Stimulated activated CD4-positive, alpha-beta T cell treated with anti-CD3 and anti-CD28 coated beads, Interleukin-1b, Interleukin-23, amount 100 ng/mL, for 1 hour (primary cell): ENCODE measurements at places on chromosomes 1 and 21.

DNA sequence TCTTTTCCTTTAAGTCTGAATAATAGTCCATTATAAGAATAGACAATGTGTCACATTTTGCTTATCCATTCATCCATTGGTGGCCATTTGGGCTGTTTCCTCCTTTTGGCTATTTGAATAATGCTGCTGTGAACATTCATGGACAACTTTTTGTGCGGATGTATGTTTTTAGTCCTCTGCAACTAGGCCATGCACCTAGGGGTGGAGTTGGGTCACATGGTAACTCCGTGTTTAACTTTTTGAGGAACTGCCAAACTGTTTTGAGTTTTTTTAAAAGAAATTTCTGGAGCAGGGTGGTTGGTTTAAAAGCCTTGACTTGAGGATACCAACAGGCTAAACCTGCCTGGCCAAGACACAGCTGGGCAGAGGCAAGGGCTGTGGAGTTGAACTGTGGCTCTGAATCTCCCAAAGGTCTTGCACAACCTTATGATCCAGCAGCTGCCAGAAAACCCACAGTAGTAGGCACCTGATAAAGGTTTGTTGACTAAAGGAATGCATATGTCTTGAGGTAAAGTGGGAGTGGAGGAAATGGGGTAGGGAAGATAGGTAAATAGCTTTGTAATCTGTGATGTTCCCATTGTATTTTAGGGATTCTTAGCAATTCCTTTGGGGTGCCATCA is 5.6 kb upstream of the RPTN start:
- DNase-seq = no peak

DNA sequence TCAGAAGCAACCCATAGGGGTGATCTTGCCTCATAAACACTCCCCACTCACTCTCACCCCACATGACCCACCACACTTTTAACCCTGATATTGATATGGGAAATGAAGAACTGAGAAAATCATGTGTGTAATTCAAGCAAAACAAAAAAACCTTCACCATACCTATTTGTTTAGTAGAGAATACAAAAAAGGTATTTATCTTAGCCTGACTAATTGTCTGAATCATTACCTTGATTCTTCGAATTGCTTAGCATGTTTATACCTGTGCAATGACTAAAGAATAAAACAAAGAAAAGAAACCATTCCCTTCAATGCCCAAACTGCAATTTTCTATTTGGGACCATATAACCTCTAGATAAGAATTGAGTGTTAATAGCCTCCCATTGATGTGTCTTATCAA is 1.8 kb downstream of the CLDN17 start:
- no peak for DNase-seq

- DNase-seq = no peak
Observed at GRCh38 chr21:34362670-34363069, 1.1 kb upstream of the KCNE2 start.

GRCh38 chr1:12453400-12454343 is 164.3 kb downstream of the DHRS3 start:
- DNase-seq = no peak

- DNase-seq = no peak
Observed at GRCh38 chr1:56453016-56453415, 126.3 kb downstream of the PLPP3 start.

DNA sequence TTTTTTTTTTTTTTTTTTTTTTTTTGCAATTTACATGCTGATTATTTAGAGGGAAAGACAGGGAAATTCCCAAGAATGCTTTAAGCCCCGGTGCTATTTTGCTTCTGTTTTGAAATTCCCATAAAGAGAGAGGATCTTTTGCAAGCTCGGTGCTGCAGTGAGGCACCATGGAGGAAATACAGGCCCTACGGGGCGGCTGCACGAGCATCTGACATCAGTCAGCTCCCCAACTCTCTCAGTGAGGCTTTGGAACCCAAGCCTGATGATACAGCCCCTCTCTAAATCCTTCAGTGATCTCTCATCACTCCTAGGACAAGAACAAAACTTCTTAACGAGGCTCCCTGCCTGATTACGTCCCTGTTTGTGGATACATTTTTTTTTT is 791 bp upstream of the CHI3L1 start:
- no peak for DNase-seq

DNA sequence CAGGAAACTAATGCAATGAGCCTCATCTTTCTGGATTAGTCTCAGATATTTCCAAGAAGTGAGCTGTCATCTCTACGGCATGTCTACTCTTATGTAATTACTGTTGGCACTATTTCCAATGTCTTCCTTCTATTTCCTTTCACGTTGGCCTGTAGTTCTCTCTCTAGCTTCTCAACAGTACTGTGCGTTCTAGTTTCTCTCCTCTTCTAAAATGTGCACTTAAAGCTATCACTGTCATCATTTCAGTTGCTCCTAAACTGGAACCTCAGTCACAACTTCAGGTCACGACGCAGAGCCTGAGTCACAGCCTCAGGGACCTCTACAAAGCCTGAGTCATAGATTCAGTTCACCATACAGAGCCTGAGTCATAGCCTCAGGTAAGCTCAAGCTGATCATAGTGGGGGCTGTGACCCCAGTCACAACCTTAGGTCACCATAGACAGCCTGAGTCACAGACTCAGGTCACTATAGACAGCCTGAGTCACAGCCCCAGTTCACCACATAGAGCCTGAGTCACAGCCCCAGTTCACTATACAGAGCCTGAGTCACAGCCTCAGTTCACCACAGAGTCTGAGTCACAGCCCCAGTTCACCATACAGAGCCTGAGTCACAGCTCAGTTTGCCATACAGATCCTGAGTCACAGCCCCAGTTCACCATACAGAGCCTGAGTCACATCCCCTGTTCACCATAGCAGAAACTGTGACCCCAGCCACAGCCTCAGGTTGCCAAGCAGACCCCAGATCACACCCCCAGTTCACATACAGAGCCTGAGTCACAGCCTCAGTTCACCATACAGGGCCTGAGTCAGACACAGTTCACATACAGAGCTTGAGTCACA is 13.0 kb downstream of the WNT9A start:
- no peak for DNase-seq

- DNase-seq = no peak
Observed at GRCh38 chr1:185733818-185734735, at the start of gene HMCN1. Gene HMCN1, plus strand, starts transcription at chr1:185734391. Its CDS starts 389 bp downstream, at chr1:185734780.

- no peak for DNase-seq
Observed at GRCh38 chr1:226708967-226709396, 30.1 kb downstream of the ITPKB start.

- no peak for DNase-seq
Observed at GRCh38 chr1:109250454-109251276, 1.3 kb downstream of the CELSR2 start.
